IPS DF 19.7 (cell line): ENCODE measurements at places on chromosomes 16 and 17.

DNA sequence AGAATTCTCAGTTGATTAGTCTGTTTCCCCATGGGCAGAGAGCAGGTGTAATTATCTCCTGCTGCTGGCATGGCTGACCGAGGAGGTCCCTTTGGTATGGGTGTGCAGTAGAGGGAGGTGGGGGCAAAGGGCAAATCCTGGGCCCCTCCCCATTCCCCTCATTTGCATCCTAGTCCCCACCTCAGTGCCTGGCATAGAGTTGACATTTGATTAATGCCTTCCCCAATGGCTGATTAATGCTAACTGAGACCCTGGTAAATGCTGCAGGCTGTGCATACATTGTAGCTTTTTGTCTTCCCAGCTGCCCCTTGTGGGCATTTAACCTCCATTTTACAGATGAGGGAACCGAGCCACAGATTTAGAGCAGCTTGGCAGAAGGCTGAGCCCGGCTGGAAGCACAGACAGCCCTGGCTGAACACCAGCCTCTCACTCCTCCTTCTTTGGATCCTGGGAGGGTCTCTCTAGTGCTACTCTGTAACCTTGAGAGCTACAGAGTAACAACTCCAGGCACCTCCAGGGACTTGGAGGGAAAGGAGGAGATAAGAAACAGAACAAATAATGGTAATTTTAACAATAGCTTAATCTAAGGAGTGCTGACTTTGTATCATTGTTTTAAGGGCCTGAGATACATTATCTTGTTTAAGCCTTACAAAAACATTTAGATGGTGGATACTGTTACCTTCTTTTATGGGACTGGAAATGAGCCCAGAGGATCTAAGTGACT, 5.1 kb downstream of the PLCG2 start:
- DNase-seq, result no peak

DNA sequence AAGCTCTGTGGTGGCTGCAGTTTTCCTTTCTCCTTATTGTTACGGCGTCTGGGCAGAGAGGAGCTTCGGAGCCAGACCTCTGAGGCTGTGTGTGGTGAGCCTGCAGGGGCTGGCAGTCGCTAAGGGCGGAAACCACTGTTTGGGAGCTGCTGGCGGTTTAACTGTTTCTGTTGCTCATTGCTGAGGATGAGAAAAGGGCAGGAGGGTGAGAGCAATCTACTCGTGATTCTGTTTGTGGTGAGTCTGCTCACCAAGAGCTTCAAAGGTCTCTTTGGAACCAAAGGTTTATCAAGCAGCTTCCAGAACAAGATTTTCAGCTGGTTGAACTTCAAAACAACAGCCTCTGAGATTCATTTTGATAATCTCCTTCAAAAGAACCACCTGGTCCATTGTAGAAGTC, 143.9 kb downstream of the ANKFN1 start:
- no peak for DNase-seq

DNA sequence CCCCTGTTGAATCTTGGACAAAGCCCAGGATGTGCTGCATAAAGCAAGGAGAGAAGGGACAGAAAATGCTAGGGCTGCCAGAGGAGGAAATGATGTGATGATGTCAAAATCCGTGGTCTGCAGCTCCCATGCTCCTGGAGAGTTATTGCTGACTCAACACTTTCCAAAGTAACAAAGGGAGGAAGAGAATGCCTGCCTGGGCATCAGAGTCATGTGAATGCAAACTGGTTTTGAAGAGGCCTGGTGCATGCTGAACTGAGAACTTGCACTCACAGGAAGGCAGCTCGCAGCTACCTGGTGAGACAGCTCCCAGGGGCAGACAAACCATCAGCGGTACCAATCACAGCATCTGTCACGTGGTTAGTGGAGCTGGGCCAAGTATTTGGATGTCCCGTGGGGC, 2.8 kb downstream of the MARVELD3 start:
- DNase-seq, result no peak

DNA sequence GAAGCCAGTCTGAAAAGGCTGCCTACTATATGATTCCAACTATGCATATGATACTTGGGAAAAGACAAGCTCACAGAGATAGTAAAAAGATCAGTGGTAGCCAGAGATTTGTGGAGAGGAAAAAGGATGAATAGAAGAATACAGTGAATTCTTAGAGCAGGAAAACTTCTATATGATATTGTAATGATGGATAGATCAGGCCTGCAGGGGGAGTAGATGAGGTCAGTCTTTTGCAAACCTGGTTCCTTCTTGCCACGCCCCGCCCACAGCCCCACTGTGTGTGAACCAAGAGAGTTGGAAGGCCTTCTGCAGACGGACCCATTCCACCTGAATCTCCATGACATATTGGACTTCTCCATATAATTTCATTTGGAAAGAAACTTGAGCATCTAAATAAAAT, 761 bp upstream of the CCL8 start:
- no peak for DNase-seq

GRCh38 chr17:9334536-9335446, 240.8 kb downstream of the STX8 start:
- DNase-seq, result no peak

DNA sequence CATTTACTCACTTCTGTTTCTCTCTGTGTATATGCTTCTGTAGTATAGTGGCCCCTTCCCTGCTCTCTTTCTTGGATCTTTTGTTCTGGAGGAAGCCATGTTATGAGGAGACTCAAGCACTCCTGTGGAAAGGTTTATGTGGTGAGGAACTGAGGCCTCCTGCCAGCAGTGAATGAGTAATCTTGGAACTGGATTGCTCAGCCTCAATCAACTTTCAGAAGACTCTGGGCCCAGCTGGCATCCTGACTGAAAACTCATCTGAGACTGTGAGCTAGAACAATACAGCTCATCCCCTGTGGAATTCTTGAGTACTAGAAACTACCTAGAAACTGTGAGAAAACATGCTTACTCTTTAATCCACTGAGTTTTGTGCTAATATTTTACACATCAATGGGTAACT, 133.1 kb upstream of the ZKSCAN2 start:
- DNase-seq, result no peak

DNA sequence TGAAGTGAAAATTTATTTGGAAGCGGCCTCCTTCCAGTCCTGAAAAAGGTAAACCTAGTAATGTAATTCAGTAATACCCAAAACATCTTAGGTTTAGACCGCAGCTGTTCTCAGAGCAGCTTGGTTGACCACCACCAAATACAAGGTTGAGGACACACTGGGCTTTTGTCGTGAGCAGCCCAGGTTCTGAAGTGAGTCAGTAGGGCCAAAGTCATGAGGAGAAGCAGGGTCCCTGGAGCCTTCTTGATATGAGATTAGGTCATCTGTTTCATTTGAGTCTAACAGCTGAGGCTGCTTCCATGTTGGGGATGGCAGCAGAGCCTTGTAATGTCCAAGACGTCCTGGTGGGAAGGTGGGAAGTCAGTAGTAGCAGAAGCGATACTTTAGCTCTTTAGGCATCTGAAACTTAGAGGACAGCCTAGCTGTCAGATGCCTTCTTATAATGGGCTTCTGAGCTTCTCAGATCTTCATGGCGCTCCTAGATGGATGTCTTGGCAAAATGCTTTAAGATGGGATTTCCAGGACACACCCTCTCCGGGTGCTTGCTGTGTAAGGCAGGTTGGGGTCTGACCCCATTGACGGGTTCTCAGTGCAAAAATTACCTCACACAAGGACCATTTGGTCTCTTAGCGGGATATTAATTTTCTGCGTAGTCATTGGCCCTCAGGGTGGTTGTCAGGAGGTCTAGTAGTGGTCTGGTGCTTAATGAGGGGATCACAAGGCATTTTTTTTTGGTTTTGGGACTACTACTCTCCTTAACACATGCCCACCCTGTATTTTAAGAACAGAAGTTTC, 2.4 kb downstream of the ALKBH5 start:
- DNase-seq, result no peak
